ENCODE measurements at places on chromosomes 7 and 10.
A peak's percentile ranks its signal among the peaks of the same experiment; 100 is the strongest.

DNA sequence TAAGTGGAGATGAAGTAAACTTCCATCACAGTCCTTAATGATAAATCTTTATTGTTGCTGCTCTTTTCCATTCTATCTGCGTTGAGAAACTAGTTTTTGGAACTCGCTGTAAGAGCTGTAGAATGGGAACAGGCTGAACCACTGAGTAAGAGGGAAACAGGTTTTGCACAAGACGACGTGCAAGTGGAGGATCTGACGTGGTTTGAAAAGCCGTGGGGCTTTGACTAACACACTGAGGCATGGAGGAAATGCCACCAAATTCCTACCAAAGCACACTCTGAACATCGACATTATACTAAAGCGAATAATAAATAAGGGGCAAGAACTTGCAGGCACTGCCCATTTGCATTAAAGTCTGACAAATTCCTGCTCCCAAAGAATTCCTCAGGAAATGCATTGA, 160.6 kb downstream of the KLF6 start:
- no peak for DNase-seq

GRCh38 chr7:148894591-148894990, 10.5 kb upstream of the EZH2 start:
- no peak for DNase-seq

DNA sequence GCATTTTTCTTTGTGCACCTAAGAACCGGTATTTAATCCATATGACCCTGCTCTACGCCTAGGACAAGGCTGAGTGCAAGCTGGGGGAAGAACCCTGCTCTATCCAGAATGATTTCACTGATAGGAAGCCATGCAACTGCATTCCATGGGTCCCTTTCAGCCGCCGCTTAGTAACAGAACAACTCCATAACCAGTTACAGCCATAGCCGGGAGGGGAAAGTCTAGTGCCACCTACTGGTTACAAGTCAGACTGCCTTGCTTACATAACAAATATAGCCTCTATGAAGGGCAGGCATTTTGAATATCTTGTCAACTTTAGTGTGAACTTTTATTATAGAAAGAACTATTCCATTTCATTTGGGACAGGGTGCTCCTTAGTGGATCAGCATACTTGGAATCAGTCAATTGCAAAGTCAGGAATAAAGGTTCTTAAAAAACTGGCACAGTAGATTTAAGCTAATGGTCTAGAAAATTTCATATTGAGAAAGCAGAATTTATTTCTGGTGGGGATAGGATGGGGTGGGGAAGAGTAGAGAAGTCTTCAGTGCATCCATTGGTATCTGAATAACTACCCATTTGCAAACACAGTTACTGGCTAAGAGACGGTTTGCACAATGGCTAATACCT, 521.7 kb downstream of the ADRA2A start:
- DNase-seq: peak; percentile 53

- no peak for DNase-seq
Measured at GRCh38 chr7:40711706-40712105, 576.9 kb downstream of the SUGCT start.

- no peak for DNase-seq
Measured at GRCh38 chr10:95133997-95134396, 60.0 kb upstream of the ACSM6 start.

DNA sequence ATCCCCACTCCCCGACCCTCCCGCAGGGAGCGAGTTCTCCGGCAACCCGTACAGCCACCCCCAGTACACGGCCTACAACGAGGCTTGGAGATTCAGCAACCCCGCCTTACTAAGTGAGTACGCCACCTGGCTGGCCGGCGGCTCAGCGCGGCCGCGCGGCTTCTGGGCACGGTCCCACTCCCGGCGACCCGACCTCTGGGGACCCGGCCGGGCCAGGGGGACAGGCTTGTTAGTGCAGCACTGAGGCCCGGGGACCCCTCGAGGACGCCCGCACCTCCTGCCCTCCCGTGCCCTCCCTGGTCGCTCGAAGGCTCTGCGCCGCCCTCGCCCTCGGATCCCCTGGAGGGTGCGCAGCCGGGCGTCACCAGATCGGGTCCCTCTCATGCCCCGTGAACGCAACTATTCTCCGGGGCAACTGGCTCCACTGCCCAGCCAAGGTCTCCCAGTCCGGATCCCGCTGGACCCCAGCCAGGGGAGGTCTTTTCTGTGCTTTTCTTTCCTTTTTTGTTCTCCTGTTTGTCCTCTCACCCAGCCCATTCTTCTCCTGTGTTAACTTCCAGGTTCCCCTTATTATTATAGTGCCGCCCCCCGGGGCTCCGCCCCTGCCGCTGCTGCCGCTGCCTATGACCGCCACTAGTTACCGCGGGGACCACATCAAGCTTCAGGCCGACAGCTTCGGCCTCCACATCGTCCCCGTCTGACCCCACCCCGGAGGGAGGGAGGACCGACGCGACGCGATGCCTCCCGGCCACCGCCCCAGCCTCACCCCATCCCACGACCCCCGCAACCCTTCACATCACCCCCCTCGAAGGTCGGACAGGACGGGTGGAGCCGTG, 81.8 kb downstream of the PAX2 start:
- peak; percentile 79 for DNase-seq

- no peak for DNase-seq
Measured at GRCh38 chr10:12622691-12623090, 273.3 kb downstream of the CAMK1D start.

DNA sequence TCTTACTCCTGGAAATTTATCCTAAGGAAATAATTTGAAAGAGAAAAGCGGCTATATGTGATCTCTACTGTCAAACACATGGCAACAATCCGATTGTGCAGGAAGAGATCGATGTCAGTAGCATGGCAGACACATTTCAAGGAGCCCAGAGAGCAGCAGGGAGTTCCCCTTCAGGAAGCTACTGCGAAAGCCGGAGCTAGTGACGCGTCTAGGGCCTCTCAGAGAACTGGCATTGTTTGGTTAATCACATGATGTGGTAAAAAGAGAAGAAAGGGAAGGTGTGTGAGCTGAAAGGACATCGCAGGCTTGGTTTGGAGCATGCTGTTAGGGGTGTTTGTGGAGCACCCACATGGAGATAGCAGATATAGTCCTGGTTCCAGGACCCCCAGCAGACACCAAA, 74.9 kb downstream of the BEND7 start:
- no peak for DNase-seq

DNA sequence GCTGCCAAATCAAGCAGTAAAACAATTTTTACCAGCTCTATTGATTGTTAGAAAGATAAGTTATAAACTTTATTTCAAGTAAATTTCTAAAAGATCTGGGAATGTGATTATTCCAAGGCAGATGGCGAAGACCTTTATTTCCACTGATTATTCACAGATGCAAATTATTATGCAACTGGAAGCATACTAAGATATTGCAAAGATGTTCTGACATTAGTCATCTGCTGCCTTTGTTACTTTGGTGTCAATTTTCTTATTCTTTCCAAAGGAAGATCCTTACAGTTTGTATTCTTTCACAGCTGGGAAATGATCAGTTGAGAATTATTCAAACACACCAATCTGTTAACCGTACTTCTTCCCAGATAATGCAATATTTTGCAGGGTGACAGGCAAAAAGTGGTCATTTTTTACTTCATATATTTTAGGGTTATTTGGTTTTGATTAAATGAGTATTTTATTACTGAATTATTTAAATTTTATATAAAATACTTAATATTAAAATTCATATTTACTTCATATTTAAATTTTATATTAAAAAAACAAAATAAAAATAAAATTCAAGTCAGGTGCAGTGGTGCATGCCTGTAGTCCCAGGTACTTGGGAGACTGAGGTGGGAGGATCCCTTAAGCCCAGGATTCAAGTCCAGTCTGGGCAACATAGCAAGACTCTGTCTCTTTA, 171.3 kb downstream of the FZD1 start:
- no peak for DNase-seq

- no peak for DNase-seq
Measured at GRCh38 chr10:23341004-23341403, 3.6 kb downstream of the C10orf67 start.

GRCh38 chr7:130114776-130115175, 44.4 kb downstream of the KLHDC10 start:
- no peak for DNase-seq

- no peak for DNase-seq
Measured at GRCh38 chr7:137943132-137943551, 58.7 kb downstream of the CREB3L2 start.

- no peak for DNase-seq
Measured at GRCh38 chr7:42852531-42852930, 59.3 kb downstream of the C7orf25 start.

DNA sequence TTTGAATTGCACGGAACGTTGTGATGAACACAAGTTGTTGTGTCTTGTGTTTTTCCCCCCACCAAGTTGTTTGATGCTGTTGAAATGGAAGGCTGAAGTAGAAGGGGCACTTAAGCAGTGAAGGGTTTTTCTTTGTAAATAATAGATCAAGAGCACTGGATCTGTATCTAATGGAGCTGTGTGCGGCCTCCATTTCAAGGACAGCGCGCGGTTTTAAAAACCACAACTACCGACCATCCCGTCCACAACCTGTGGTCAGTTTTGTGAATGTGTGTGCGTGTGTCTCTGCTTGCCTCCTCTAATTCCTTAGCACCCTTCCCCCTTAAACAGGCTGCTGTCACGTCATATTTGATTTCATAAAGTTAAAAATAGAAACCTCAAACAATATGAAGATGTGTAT, 165.5 kb downstream of the TCF7L2 start:
- DNase-seq: no peak

GRCh38 chr7:17305387-17306171, 7.1 kb downstream of the AHR start:
- no peak for DNase-seq

DNA sequence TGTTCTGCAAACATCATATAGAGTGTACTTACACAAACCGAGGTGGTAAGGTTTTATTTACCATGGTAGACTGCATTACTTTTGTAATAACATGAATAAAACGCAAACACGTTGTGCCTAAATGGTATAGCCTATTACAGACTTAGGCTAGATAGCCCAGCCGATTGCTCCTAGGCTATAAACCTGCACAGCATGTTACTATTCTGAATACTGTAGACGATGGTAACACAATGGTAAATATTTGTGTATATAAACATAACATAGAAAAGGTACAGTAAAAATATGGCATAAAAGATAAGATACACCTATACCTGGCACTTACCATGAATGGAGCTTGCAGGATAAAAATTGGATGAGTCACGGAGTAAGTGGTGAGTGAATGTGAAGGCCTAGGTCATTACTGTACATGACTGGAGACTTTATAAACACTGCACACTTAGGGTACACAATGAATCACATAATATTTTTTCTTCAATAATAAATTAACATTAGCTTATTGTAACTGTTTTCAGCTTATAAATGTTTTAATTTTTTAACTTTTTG, 16.3 kb downstream of the AKR1D1 start:
- DNase-seq: no peak

DNA sequence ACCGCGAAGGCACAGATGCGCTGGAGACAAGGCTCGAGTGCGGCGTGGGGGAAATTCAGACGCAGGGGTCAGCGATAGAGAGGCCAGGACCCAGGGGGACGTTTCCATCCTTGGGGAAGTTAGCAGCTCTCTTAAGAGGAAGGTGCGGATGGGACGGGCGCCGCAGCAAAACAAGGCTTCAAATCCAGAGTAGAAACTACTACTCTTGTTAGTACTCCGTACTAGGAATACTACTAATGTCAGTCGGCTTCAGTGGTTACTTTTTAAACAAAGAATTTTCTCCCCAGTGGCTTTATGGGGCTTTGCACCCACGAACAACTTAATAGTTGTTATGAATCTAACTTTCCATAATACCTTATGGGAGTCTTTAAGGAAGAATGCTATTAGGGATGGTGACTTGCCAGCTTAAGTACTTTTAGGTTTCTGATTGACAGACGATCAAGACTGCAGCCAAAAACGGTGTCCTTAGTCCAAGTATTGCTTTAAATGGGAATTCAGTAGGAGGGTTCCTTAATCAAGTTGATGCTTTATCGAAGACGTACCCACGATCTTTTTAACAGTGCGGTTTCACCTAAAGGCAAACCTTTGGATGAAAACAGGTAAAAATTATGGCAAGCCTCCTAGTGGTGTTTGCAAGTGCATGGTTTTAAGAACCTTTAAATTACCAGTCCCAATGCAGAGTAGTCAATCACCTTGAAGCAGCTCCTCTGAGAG, 812 bp upstream of the IDE start:
- DNase-seq: peak; percentile 63

- no peak for DNase-seq
Measured at GRCh38 chr7:125695626-125696025, 766.0 kb upstream of the POT1 start.

DNA sequence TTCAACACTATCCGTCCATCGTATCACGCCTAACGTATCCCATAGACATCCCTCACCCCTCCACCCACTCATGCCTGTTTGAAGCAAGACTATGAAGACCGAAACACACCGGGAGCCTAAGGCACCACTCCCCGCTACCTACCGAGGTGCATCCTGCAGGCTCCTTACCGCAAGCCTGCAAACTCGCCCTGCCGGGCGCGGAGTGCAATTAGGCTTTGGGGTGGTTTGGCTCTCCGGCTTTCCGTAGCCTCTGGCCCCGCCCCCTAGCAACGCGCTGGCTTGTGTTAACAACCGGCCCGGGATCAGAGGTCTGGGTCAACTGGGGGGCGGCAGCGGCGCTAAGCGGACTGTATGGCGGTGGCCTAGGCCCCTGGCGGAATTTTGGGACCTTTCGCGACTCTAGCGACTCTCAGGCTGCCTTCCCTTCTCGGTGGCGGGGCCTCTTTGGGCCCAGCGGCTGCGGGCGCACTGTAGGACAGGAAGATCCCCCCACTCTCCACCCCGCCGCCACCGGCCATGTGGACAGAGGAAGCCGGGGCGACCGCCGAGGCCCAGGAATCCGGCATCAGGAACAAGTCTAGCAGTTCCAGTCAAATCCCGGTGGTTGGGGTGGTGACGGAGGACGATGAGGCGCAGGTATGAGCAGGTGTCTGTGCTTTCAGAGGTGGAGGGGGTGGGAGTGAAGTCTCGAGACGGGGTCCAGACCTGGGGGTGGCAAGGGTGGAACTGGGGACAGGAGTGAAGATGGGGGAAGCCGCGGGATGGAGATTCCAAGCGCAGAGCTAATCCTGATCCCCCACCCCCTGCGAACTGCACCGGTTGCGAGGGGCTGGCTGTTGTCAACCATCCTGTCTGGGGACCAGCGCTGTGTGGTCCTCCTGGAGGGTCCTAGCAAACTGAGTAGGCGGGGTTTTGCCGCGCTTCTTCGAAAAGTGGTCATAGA, at the start of gene CFAP69:
TSS of gene CFAP69 (plus strand) at position 266 of the 943 bp plus-strand sequence. CDS start at position 517, 251 bp downstream.
- peak; percentile 76 for DNase-seq
